ENCODE measurements at places on chromosomes 3 and 15. TPM values are rescaled to one million over a fixed set of nuclear protein-coding genes. Genes with fewer than 3 reads are reported as not detected.

The AADACL2 gene
- total RNA-seq: not detected

The CCDC39 gene
- 0.29 TPM for total RNA-seq

The POTEB gene
- total RNA-seq: not detected

The FBXW12 gene
- total RNA-seq: not detected

DNA sequence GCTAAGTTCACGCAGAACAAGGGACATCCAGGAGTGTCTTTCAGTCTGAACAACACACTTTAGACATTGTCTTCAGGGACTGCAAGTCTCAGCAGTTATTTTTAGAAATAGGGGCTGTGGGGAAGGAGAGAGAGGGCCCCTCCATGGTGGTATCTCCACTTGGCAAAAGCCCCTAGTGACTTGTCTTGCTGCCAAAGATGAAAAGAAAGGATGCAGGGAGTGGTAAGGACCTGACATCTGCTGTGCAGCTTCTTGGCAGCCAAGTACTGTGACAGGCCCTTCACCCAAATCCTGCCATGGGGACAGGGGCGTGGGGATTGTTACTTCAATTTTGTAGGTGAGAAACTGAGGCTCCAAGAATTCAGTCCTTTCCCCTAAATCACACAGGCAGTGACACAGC, 21.0 kb upstream of the SEMA6D start:
- DNase-seq: no peak

DNA sequence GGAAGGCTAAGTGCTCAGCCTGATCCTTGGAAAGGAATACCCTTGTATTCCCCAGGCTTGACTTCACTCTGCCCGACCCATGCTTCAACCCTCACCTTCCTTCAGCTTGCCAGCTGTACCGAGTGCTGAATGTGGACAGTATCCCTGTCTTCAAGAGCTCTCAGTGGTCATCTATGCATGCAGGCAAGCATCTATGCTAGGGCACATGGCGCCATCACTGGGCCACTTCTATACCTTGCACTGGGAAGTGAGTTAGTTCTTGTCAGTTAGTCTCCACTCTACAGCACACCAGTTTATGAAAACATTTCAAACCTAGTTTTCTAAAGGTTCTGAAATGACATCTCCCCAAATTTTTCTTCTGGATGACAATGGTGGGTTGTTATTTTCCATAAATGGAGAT, 82.0 kb upstream of the MYRIP start:
- DNase-seq: no peak

GRCh38 chr3:186075931-186076567, 32.8 kb downstream of the ETV5 start:
- DNase-seq: no peak

- DNase-seq: no peak
These were observed 72.6 kb downstream of the SAMMSON start for GRCh38 chr3:70072180-70072579.

DNA sequence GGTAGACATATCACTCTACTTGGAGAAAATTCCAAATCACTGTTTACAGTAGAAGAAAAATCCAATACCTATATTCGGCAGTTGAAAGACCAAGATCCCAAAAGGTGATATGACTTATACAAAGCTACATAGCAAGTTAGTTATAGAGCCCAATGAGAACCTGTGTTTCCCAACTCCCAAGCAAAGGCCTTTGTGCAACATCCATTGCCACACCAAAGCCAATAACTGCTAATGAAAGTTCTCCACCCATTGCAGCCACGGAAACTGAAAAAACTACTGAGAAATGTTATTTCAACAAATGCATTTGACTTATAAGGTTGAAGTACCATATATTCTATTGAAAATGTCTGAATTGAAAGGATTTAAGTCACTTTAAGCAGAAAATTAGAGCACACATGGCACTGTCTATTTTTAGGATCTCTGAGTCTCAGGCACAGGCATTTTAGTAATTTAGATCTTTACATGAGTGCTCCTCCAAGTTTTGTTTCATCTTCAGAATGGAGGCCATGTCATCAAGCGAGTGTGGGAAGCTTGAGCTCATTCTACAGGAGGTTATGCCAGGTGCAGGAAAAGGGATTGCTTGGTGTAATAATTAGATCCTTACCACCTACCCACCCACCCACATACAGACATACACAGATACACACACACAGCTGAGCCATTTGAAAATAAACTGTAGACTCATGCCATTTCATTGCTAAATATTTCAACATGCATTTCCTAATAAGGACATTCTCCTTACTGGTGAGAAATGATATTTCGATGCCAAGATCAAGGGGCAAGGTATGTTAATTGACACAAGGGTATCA, 19.7 kb upstream of the ANO10 start:
- no peak for DNase-seq

DNA sequence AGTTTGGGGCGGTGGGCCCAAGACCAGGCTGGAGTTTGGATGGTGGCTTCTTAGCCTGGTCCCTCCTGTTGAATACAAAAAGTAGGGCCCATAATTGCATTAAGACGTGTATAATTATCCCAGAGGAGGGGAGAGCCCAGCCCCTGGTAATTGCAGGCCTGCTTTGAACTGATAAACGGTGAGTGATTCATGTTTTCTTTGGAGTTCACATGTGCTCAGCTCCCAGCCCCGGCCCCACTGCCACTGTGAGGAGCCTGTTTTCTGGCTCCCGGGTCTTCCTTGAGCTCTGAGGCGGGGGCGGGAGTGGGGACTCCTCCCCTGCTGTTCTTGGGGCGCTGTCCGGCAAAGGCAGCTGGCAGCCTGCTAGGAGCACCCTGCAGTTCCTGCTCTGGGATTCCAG, 3.1 kb downstream of the PLXNA1 start:
- DNase-seq: no peak

- no peak for DNase-seq
These were observed 52.2 kb upstream of the CSTA start for GRCh38 chr3:122272879-122273278.

GRCh38 chr3:71891483-71891882, 106.5 kb upstream of the PROK2 start:
- DNase-seq: no peak

DNA sequence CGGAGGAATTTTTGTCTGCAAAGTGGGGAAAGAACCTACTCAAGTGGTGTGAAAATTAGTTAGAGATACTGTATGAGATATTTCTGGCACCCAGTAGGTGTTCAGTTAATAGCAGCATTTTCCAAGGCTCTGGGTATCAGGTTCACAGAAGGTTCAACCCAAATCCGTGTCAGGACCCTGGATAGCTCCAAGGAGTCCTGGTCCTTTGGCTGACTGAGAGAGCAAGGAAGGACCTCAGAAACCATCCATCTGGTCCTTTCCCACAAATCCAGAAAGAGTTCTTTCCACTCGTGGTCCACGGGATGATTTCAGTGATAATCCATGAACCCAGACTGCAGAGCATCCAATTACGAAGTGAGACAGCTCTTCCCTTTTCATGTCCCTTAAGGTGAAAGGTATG, 51.4 kb downstream of the SLC6A11 start:
- no peak for DNase-seq

Measured in CD4-positive, alpha-beta memory T cell (primary cell).